ENCODE measurements at places on chromosomes 5 and 9.

- no peak for DNase-seq
Observed at GRCh38 chr9:121996783-121997182, 96.3 kb downstream of the TTLL11 start.

DNA sequence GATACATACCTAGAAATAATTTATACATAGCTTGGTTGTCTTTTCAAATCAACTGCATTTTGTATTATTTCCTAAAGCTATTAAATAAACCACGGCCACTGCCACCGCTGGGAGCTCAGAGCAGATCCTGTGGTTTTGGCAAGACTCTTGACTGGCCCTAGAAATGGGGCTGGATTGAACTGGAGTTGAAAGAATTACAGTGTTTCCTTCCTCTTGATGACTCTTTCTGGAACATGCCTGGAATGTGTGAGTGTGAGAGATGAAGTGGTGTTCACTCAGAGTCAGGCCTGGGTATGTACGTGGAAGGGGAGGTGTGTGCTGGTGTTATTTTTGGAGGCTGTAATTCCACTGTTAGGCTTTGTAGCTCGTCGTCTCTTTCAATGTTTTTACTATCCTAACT lies 45.9 kb downstream of the TEK start:
- DNase-seq = no peak

DNA sequence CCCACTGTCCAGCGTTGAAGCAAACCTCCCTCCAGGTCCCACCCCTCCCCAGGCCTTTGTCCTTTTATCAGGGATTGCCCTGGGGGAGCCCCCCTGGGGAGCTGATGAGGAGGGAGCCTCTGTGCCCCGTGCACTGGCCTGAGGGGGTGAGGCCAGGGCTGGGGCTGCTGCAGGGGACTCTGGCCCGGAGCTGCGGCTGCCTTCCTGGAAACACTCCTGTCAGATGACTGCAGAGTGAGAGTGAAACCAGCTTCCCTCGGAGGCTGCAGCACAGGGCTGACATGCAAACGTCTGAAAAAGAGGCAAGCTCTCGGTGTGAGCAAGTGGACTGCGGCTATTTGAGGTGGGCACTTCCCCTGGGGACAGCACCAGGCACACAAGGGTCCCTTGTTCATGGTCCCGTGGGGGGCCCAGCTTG lies 4.6 kb upstream of the TRAF2 start:
- no peak for DNase-seq

DNA sequence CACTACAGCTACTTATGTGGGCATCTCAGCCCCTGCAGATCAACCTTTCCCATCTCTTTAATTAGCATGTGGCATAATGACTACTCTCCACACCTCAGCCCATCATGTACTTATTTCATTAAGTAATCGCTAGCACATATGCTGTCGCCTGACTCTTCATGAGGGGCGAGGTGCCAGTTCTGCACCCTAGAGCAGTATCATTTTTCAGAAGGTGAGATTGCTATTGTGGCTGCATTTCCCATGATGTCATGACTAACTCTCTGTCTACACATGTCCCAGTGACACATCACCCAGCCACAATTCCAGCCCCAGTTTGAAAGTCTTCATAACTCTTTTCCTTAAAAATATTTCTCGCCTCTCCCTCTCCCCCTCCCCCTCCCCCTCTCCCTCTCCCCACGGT lies 7.6 kb upstream of the F2RL1 start:
- no peak for DNase-seq

DNA sequence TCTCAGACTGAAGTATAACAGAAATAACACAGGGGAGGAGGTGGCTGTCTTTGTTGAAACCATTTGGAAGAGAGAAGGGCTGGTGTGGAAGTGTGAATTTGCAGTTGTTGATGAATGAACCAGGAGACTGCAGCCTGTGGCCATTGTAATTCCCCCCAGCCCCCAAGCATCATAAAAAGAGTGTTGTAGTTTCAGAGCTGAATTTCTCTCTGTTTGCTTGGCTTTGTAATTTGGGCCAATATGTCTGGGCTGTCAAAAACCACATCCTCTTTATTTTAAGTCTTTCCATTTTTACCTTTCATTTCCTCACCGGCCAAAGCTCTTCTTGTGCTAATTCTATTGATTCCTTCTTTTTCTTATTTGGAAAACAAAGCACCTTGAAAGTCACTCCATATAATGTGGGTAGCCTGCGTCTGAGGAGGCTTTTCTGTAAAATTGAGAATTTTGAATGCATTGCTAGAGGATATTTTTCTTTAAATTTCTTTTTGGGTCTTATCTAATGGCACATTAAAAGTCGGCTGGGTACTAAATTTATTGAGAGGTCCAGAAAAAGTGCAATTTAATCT lies 383.3 kb downstream of the OSTF1 start:
- DNase-seq = no peak

DNA sequence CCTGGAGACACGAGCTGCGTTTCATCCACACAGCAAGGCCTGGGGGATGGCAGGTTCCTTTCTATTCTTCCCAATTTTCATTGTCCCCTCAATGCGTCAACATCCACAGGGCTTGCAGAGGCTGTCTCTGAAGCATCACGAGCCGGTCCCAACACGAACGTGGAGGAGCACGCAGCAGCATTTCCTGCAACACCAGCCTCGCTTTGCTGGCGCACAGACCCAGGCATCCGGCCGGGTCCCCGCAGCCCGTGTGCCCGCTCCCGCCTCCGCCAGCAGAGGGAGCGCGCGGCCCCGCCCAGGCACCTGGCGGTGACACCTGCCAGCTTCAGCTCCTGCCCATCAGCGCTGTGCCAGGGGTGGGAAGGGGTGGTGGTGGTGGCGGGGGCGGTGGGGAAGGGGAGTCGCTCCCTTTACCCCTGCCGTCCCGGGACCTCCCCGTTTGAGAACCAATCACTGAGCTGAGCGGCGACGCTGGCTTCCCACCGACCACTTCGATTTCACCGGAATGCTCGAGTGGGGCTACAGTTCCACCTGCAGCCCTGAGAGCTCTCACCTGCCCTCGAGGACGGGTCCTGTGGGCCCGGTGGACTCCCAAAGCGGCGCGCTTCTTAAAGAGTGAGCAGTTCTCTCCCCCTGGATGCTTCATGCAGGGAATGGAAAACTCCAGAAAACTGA lies 464.5 kb downstream of the ICE1 start:
- DNase-seq = no peak

- no peak for DNase-seq
Observed at GRCh38 chr9:130308081-130308571, 42.6 kb downstream of the HMCN2 start.

DNA sequence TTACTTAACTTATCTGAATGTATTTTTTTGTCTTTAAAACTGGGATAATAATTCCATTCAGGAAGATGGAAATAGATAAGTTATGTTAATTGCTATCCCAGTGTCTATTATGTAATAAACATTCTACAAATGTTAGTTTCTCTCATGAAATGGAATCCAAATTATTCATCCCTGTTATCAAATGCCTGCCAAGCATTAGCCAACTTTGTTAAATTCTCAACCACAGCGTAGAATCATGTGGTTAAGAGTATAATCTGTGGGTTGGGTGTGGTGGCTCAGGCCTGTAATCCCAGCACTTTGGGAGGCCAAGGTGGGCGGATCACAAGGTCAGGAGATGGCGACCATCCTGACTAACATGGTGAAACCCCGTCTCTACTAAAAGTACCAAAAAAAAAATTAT lies 912.9 kb upstream of the SEMA6A start:
- no peak for DNase-seq

DNA sequence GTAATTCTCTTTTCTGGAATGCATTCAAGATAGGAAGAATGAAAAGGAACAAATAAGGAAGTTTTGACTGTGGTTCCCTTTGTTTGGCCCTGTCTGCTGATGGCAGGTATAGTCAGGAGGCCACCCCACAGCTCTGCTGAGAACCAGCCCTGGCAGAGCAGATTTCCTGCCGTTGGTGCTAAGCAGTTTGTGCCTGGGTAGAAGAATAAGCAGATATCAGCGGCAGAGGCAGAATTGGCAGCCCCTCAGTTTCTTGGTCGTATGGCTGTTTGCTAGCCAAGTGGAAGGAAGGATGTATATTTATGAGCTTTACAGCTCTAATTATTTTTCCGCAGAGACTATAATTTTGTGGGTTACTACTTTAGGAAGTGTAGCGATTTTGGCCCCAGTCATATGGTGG lies 310.2 kb upstream of the RFX3 start:
- DNase-seq = no peak
